ENCODE measurements at places on chromosomes 13 and 19.
A peak's percentile ranks its signal among the peaks of the same experiment; 100 is the strongest.

DNA sequence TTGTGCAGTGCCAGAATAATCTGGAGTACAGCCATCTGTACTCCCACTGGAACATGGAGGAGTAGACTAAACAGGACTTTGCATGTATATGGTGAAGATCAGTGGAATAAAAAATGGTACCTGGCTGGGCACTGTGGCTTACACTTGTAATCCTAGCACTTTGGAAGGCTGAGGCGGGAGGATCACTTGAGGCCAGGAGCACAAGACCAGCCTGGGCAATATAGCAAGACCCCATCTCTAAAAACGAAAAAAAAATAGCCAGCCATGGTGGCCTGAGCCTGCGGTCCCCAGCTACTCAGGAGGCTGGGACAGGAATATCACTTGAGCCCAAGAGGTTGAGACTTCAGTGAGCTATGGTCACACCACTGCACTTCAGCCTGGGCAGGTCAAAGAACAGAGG is 20.0 kb downstream of the UBA2 start:
- DNase-seq, result no peak

DNA sequence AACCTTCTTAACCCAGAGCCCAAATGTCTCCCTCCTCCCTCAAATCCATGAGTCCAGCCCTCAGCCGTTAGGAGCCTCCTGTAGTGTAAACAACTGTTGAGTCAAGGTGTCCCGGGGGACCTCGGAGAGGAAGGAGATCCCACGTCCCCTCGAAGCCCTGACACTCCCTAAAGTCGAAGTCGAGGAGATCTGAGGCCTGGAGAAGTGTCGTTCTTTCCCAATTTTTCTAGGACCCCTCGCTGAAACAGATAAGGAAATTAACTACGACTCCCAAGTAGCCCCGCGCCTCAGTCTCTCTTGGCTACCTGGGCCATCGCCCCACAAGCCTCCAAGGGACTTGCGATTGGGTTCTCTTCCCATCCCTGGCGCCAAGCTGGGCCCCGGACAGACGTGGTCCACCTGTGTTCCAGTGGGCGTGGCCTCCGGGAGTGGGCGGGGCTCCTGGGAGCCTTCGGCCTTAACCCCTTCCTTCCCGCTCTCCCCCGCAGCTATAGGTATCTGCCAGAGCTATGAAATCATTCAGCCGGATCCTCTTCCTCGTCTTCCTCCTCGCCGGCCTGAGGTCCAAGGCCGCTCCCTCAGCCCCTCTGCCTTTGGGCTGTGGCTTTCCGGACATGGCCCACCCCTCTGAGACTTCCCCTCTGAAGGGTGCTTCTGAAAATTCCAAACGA is 869 bp downstream of the GFY start:
- DNase-seq, result no peak

DNA sequence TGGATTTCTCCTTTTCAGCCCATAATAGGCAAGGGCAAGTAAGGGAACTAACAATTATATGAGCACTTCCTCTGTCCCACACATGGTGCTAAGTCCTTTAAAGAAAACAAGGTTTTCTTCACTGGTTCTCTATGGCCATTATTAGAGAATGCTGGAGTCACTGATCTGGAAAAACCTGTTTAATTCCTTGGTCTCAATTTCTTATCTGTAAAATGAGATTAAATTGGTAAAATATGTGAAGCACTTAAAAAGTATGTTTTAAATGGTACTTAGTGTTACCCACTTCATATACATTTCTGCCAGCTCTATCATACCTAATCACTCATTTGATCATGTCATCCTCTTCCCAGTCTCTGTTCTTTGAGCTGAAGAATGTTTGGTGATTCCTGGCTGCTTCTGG is 39.4 kb downstream of the LRCH1 start:
- DNase-seq, result no peak

DNA sequence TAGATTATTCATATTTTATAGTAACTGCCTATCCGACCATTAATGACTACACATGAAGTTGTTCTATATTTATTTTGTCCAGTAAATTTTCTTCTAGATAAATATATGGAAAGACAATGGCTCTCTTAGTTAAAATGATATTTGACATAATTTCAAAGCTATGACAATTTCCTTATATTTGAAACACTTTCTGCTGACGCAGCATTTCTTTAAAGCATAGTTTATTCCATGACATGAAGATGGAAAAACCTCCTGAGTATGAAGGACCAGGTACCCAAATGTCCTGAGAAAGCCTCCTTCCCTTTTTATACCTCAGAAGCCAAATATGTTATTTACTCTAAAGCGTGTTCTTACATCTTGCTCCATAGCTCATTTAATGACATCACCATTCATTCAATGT is 831.6 kb downstream of the EFNB2 start:
- DNase-seq, result no peak

- peak; percentile 78 for DNase-seq
These were observed 2.1 kb upstream of the CCL25 start for GRCh38 chr19:8050274-8051096.

- DNase-seq, result no peak
These were observed 305.2 kb downstream of the MTUS2 start for GRCh38 chr13:29125191-29125933.
